ENCODE measurements at places on chromosomes 12 and 14.

- DNase-seq = no peak
These were observed 37.9 kb downstream of the LRRK2 start for GRCh38 chr12:40262657-40263056.

- no peak for DNase-seq
These were observed 1223.2 kb upstream of the TMEM132C start for GRCh38 chr12:127043731-127044130.

DNA sequence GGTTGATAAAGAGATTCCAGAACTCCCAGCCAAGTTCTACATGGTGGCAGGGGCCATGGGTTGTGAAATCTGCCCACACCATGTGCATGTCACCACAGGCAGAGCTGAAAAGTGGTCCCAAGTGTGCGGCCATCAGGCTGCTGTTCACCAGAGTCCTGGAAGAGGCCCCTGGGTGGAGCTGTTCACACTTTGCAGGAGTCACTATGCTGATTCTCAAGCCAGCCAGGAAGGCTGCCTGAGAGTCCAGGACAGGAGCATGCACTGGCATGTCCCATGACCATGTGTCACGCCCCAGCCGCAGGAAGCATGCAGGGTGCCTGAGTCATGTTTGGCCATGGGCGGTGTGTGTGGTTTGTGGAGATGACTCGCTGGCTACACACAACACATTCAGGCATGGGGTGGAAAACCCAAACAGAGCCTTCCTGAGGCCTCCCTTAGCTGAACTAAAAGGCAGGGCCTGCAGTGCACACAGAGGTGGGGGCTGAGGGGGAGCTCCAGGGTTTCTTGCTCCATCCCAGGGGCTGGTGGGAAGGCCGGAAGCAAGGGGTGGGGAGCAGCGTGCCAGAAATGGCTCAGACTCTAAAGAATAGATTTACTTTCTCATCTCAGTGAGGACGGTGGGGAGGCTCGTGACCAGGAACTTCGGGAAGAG is 19.4 kb downstream of the ABCB9 start:
- DNase-seq = no peak

- no peak for DNase-seq
These were observed 295.5 kb downstream of the RMST start for GRCh38 chr12:97758194-97758501.

GRCh38 chr14:51500776-51501175 is 150.9 kb upstream of the FRMD6 start:
- no peak for DNase-seq

DNA sequence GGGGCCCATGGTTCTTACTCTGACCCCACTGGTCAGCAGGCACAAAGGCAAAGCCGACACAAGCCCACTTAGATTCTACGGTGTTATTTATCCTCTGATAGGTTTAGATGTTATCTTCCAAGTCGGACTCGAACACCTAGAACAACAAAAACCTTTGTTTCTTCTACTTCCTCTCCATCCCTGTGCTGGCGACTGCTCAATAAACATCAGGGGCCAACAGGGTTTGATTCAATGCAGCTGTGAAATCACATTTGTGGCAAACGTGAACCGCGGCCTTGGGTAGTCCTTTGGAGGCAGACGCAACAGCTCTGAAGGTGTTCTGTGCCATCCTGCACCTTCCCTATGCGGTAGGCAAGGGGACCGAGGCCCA is 87.2 kb downstream of the CHGA start:
- DNase-seq = no peak

GRCh38 chr14:52277552-52277951 is 10.1 kb downstream of the PTGDR start:
- DNase-seq = no peak

DNA sequence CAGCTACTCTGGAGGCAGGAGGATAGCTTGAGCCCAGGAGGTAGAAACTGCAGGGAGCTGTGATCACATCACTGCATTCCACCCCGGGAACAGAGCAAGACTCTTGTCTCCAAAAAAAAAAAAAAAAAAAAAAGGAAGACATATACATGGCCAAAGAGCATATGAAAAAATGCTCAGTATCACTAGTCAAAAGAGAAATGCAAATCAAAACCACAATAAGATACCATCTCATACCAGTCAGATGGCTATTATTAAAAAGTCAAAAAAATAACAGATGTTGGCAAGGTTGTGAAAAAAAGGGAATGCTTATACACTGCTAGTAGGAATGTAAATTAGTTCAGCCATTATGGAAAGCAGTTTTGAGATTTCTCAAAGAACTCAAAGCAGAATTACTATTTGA is 174.8 kb upstream of the ATF7IP start:
- no peak for DNase-seq

- no peak for DNase-seq
These were observed 2.0 kb downstream of the AQP6 start for GRCh38 chr12:49974677-49975317.

DNA sequence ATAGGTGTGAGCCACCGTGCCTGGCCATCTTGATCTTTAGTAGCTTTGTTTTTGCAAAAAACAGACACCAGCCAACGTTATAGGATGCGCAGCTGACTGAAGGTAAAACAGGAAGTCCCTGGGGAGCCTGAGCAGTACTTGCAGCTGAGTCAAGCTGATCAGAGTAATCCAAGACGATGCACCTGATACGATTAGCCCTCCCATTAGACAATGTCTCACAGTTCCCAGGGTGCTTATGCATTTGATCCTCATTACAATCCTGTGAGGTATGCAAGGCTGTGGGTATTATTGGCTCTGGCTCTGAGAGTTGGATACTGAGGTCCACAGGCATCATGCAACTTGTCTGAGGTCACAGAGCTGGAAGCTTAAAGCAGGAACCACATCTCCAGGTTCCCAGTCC is 8.1 kb downstream of the KRT18 start:
- no peak for DNase-seq

DNA sequence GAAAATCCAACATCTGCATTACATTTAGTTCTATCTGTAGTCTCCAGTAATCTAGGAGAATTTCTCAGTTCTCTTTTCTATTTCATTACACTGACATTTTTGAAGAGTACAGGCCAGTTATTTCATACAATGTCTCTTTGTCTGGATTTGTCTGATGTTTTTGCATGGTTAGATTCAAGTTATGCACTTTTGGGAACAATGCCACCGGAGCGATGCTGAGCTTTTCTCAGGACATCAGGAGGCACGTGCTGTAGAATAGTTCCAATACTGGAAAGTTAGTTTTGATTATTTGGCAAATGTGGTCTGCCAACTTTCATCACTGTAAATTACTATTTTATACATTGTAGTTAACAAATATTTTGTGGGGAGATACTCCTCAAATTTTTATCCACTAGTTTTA is 43.1 kb downstream of the ALDH1L2 start:
- no peak for DNase-seq

GRCh38 chr14:75650253-75651058 is 10.2 kb downstream of the ERG28 start:
- DNase-seq = no peak
